ENCODE measurements at places on chromosomes 6 and 20.

- no peak for DNase-seq
Measured at GRCh38 chr6:17219098-17219497, 62.1 kb upstream of the RBM24 start.

DNA sequence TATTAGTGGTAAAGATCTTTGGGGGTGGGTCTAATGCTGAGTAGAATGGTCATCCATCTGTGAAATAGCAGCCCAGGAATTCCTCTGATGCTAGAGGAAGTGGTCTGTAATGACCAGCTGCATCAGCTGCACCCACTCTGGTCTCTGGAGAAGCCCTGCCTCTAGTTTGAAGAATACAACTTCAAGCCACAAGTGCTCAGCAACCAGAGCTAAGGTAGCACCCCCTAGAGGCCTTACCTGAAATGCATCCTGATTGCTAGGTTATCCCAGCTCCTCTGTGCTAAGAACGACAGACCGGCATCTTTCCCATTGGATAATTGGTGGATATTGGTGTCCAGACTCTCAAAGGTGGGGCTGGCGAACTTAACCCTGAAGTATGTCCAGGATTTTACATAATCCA, 58.2 kb downstream of the DNAH8 start:
- DNase-seq, result peak; percentile 32

DNA sequence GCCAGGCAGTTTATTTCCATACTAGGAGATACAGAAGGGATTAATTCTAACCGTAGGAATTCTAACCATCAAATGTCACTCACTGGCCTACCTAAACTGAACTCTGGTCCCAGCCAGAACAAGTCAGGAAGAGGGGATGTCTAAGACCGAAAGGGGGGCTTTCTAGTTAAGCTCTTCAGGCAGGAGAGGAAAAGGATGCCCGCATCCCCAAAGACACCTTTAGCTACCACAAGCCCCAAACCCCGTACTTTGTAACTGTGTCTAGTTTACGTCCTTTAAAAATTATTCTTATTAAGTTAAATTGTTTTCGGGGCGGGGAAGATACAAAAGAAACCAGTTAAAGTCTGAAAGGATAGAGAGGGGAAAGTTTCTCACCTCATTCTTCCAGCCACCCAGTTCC, 1.2 kb upstream of the ZNF76 start:
- DNase-seq, result peak; percentile 32

DNA sequence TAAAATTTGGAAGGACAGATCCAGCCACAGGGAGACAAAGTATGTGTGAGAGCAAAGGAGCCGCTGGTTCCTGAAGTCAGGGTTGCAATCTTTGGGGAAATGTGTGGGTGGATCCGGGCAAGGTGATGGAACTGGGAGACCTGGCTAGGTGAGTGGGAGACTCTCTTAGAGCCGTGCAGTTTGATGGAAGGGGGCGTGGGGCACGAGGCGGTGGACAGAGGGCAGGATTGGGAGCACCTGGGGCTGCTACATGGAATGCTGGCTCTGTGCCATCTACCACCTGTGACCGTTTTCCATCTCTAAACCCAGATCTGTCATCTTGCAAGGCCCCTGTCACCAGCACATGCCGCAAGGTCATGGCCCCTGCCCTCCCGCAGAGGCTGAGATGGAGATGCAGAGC, 268.4 kb downstream of the SMOC2 start:
- no peak for DNase-seq

- peak; percentile 2 for DNase-seq
Measured at GRCh38 chr20:46572153-46572552, 21.7 kb upstream of the OCSTAMP start.

DNA sequence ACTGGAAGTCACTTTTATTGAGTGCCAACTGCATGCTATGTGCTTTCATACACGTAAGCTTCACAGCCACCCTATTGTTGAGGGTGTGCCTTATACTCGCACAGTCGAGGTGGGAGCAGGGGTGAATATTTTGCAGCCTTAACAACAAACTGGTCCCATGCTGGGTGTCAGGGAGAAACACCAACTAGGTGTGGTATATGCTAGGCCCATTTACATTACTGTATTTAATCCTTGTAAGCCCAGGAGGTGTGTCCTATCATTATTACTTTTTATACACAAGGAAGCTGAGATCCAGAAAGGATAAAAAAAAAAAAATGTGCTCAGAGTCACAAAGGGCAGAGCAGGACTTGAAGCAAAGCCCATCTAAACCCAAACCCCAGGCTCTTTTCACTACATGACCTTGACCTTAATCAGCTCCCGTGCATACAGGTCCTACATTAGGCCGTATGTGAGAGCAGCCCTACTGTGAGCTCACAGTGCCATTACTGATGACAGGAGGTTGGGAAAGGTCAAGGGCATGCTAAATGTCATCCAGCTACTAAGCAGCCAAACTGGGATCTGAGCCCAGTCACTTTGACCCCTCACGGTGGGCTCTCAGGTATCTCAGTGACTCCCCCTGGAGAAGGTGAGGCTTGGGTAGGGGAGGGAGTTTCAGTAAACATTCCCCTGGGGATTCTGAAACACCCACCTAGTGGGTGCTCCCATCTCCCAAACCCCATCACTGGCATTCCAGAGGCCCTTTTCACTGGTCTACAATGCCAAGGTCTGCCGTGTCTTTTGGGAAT, 61.7 kb downstream of the BFSP1 start:
- no peak for DNase-seq

DNA sequence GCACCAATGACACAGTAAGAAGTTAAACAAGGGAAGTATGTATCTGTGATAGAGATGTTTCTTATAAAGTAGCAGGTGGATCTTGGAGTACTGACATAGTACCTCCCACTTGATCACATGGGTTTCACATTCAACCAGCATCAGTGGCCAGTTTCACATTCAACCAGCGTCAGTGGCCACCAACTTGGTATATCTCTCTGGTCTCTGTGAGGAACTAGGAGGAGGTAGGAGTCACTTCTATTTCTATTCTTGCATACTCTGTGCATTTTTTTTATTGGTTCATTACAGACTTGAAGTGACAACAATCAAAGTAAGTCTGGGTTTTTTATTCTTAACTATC, 200.3 kb upstream of the SIM1 start:
- no peak for DNase-seq

DNA sequence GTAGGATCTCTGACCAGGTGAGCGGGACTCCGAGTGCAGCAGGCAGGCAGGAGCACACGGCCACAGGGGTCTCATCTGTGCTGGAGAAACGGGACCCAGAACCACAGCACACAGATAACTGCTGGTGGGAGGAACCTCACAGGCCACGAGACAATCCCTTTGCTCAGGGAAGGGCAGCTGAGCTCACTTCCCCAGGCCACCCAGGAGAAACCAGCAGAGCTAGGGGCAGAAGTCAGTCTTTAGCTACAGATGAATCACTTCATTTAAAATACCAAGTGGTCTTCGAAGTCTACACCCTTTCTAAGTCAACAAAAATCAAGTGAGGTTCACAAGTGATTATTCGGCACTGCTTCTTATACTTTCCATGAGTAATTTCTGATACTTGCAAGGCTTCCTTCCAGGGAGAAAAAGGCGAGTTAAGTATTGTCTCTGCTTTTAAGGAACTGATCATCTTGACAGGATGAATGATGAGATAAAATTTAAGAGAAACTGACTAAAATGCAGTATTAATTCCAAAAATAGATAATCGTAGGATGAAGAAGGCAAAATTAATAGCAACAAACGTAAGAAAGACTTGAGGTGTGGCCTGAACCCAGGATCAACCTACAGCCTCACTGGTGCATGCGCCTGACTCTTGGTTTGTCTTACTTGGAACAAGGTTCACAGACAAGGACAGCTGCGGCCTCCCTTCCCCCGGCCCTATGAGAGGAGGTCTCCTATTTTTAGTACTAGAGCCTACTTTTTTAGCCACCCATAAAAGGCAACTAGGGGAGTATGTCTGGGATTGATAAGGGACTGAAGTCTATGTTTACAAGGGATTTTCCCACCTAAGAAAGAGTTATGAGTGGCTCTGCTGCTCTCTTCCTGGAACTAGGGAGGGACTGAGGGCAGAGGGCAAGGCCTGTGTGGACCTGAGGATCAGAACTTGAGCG, 233.6 kb downstream of the TTLL2 start:
- DNase-seq, result no peak

- no peak for DNase-seq
Measured at GRCh38 chr6:46014046-46014445, 1.6 kb downstream of the CLIC5 start.

GRCh38 chr6:124423621-124424020, 538.6 kb upstream of the RNF217 start:
- DNase-seq, result peak; percentile 74

GRCh38 chr6:135176464-135176863, 4.6 kb upstream of the MYB start:
- no peak for DNase-seq

DNA sequence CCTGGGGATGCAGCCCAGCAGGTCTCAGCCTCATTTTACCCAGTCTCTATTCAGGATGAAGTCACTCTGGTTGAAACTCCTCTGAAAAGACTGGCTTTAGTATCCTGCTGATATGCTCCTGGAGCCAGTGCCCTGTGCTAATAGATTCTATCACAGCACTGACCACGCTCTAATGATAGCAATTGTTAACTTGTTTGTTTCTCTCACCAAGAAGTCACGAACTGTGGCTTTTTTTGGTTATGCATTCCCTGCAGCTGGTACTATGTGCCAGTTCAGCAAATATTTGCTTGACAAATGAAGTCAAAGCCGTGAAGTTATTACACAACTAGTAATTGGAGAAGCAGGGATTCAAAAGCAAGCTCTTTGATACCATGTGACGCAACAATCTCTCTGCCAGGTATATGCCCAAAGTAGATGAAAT, 754.6 kb downstream of the KIF16B start:
- peak; percentile 98 for DNase-seq

DNA sequence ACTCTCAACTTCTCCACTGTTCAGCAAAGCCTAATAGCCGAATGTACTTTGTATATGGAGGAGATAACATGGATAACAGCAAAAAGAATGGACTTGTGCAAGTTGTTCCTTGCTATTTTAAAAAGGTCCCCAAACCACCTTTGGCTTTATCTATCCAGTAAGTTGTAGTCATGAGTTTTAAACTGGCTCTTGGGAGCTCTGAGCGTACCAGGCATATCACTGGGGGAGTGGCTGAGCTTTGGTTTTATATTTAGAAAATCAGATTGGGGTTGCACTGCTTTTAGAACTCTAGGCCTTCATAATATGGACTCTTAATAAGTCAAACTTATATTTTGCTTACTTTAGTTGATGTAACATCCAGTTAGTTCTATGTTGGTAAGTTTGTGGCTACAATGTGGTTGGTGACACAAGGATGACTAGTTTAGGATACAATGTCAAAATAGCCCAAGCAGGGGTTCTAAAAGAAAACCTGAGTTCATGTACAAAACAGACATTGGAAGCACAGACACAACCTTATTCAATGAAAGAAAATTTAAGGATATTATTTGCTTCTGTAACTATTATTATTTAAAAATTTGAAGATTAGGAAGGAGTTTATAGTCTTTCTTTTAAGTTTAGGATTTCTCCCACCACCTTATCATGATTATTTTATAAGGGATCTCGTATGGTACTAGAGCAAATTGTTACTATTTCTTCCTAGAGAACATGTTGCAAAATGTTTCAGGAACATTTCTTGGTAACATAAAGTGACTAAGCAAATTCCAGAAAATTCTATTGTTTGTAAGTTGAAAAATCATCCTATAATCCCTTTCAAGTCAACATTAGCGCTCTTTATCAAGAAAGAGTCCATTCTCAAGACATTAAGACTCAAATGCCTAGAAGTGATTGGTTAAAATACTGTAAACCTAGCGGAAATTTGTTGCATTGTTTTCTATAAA, 165.8 kb upstream of the SUPT3H start:
- no peak for DNase-seq

DNA sequence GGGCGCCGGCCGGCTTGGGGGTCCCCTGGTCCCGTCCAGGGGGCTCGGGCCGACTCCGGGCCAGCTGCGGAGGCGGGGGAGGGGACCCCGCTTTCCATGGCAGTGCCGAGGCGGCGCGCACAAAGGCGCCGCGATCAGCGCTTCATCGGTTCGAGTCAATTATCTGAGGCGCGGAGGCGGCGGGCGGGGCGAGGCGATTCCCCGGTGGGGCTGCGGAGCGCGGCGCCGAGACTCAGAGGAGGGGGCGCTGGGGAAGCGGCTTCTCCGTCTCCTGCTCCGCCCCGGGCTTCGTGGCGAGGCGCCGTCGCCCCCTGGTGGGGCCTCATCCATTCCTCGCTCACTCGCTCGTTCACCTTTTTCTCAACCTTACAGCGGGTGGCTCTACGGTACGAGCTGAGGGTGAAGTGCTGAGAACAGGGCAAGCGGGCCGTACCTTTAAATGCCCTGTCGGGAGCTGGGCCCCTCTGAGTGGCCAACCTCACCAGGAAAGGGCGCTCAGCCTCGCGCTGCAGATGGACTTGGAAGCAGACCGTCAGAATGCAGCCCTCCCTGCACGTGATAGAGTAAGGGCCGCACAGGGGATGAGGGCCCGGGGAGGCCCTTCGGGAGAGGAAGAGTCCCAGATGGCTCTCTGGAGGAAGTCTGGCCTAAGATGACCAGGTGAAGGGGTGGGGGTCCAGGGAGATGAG, 39.9 kb downstream of the SLC52A3 start:
- DNase-seq, result peak; percentile 78
